Left ventricle myocardium inferior (tissue), 1 donor: ENCODE measurements at places on chromosomes 13 and 19. TPM values are rescaled to one million over a fixed set of nuclear protein-coding genes. Genes with fewer than 3 reads are reported as not detected.

DNA sequence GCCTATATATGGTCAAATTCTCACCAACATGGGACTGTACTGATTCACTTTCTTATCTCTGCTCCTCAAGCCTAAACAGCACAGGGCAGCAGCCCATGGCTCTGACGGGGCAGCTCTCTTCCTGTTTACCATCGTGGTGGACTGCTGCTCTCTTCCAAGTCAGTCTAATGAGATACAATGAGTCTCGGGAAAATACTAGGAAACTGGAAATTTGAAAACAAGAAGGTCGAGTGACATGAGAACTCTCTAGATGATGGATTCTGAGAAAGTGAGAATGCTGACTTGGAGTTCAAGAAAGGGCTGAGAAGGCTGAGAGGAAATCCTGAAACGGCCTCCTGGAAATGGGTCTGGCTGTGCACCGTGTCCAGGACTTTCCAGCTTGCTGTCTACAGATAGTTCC lies 122.8 kb upstream of the ARGLU1 start:
- H3K4me1 ChIP-seq, result peaks cover 12% of the 10 kb centered on the region
- no peak overlapping the region for H3K4me3 ChIP-seq
- no peaks in the 10 kb centered on the region for H3K36me3 ChIP-seq
- H3K27me3 ChIP-seq, result no peaks in the 10 kb centered on the region
- H3K27ac ChIP-seq, result peak overlapping the region; percentile 63
- DNase-seq, result no peak

GRCh38 chr13:71876648-71877255 lies 9.7 kb upstream of the DACH1 start:
- H3K36me3 ChIP-seq, result no peaks in the 10 kb centered on the region
- DNase-seq, result no peak
- peaks cover 4% of the 10 kb centered on the region for H3K4me1 ChIP-seq
- no peak overlapping the region for H3K27ac ChIP-seq

USHBP1 gene
- total RNA-seq, result 7.0 TPM

SLC25A41 gene
- total RNA-seq, result 0.16 TPM

GRCh38 chr19:21472507-21472906 lies 32.9 kb upstream of the ZNF429 start:
- H3K27ac ChIP-seq, result no peak overlapping the region
- peaks cover 16% of the 10 kb centered on the region for H3K27me3 ChIP-seq
- DNase-seq, result no peak
- no peaks in the 10 kb centered on the region for H3K36me3 ChIP-seq
- H3K4me3 ChIP-seq, result no peak overlapping the region

GRCh38 chr13:62085337-62086229 lies 669.9 kb upstream of the PCDH20 start:
- no peaks in the 10 kb centered on the region for H3K36me3 ChIP-seq
- DNase-seq, result no peak
- no peaks in the 10 kb centered on the region for H3K27me3 ChIP-seq

DNA sequence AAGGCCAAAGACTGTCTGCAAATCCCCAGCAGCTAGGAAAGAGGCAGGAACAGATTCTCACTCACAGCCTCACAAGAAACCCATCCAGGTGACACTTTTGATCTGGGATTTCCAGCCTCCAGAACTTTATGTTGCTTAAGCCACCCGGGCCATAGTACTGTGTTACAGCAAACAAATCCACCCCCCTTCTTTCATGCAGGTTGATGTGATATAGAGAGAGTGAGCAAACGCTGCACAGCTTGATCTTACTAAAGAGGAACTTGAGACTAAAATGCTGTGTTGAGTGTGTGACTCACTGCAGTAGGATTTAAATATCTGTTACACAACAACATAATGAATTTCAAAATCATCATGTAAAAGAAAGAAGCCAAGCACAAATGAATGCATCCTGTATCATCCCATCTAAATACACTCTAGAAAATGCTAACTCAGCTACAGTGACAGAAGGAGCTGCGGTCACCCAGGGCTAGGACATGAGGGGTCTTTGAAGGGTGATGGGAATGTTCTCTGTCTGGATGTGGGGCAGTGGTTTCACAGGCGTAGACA lies 32.2 kb downstream of the RCBTB2 start:
- H3K27me3 ChIP-seq, result no peaks in the 10 kb centered on the region
- peaks cover 24% of the 10 kb centered on the region for H3K36me3 ChIP-seq
- H3K4me3 ChIP-seq, result no peak overlapping the region
- H3K4me1 ChIP-seq, result peaks cover 14% of the 10 kb centered on the region
- no peak for DNase-seq
- peak overlapping the region; percentile 8 for H3K27ac ChIP-seq

DNA sequence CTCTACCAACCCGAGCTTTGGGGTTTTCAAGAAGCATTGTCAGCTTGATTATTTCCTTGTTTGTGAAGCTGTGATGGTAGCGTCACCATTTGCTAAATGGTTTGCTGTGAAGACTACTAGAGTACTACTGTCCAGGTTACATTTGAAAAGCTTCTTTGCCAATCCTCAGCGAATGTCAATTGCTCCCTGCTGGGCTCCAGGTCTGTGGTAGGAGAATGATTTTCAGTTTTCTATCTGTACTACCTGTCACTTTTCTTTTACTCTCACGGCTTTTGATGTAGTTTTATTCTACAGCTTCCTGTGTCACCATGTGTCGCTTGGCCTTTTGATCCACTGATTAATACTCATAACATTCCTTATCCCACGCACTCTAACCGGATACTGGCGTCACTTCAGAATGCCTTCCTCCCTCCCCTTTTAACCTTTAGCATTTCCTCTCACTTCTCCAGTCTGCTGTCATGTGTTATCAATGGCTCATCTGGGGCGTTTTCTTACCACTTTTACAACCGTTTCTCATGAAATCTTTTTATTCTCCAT lies 7.5 kb upstream of the GPR183 start:
- no peaks in the 10 kb centered on the region for H3K27me3 ChIP-seq
- no peak for DNase-seq
- peaks cover 13% of the 10 kb centered on the region for H3K36me3 ChIP-seq
- peaks cover 32% of the 10 kb centered on the region for H3K4me1 ChIP-seq

- no peak for DNase-seq
- H3K4me3 ChIP-seq, result peak overlapping the region; percentile 81
- peaks cover 15% of the 10 kb centered on the region for H3K36me3 ChIP-seq
- peaks cover 24% of the 10 kb centered on the region for H3K27me3 ChIP-seq
- H3K4me1 ChIP-seq, result peaks cover 71% of the 10 kb centered on the region
Observed at GRCh38 chr19:7921967-7922835, 2.1 kb downstream of the SNAPC2 start.

DNA sequence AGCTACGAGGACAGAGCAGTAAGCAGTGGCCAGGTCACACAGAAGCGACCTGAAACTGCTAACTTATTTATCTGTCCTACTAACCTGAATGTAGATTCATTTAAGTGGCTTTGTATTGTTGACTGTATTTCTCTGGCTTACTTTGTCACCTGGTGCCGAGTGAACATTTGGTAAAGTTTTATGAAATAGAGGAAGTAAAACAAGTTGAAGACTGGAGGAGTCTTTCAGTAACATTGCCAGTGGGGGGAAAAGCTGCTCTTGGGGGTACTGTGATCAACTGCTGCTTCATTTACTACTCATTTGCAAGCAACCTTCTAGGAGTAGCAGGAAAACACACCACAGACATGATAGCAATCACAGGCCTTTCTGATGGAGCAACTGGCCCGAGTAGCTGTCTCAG lies 615.0 kb downstream of the FGF9 start:
- no peaks in the 10 kb centered on the region for H3K27me3 ChIP-seq
- DNase-seq, result no peak
- no peaks in the 10 kb centered on the region for H3K4me1 ChIP-seq
- no peak overlapping the region for H3K4me3 ChIP-seq

CLEC4G gene
- total RNA-seq, result 0.71 TPM

TMIGD2 gene
- total RNA-seq, result not detected

DNA sequence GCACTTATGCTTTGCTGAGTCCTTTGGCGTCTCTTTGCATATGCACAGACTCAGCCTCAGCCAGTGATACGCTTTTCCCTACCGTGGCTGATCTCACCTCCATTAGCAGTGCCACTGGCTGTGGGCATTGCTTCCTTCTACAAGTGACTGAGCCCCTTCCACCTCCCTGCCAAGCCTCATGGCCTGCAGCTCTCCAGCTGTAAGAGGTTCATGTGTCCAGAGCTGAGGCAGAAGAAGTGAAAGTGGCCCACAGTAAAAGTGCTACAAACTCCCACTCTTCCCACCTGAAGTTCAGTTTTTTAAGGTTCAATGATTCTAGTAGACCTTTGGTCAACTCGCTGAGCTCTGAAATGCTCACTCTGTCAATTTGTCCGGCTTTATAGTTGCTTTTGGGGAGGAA lies 44.7 kb downstream of the SMARCA4 start:
- no peaks in the 10 kb centered on the region for H3K27me3 ChIP-seq
- no peak overlapping the region for H3K27ac ChIP-seq
- H3K36me3 ChIP-seq, result peaks cover 90% of the 10 kb centered on the region
- no peak overlapping the region for H3K4me3 ChIP-seq

- no peaks in the 10 kb centered on the region for H3K27me3 ChIP-seq
- DNase-seq, result no peak
- no peaks in the 10 kb centered on the region for H3K36me3 ChIP-seq
- peaks cover 96% of the 10 kb centered on the region for H3K4me1 ChIP-seq
Observed at GRCh38 chr13:98505217-98505616, 71.7 kb downstream of the STK24 start.
